Spinal cord (tissue), 10 donors: ENCODE measurements at places on chromosomes 12 and 14. TPM values are rescaled to one million over a fixed set of nuclear protein-coding genes. Genes with fewer than 3 reads are reported as not detected.

The DTX1 gene
- total RNA-seq, result 23.3 TPM

The PLA2G1B gene
- total RNA-seq, result 0.59 TPM

The DICER1 gene
- 136 TPM for total RNA-seq

The PTPRO gene
- total RNA-seq, result 29.9 TPM

The OR4N2 gene
- not detected for total RNA-seq

The PRIM1 gene
- 15.0 TPM for total RNA-seq
